ENCODE measurements at places on chromosomes 3 and 15.

- no peak for DNase-seq
Measured at GRCh38 chr15:58244536-58244935, 106.4 kb downstream of the AQP9 start.

- DNase-seq: no peak
Measured at GRCh38 chr3:37103103-37103808, 71.1 kb downstream of the LRRFIP2 start.

DNA sequence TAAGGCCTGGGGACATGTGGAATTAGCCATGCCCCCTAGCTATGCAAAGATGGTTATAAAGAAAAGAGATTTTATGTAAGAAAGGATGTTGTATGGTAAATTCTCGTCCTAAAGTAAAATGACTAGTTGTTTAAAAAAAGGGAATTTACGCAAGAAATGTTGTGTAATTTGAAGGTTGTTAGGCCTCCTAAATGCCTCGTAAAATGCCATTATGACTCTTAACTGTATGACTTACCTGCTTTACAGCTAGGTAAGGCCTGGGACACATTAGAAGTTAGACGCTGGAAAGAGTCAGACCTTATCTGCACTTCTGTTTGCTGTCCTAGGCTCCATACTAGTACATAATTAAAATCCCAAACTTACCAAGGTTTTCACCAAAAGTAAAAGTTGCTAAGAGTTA lies 17.5 kb upstream of the HHATL start:
- no peak for DNase-seq

DNA sequence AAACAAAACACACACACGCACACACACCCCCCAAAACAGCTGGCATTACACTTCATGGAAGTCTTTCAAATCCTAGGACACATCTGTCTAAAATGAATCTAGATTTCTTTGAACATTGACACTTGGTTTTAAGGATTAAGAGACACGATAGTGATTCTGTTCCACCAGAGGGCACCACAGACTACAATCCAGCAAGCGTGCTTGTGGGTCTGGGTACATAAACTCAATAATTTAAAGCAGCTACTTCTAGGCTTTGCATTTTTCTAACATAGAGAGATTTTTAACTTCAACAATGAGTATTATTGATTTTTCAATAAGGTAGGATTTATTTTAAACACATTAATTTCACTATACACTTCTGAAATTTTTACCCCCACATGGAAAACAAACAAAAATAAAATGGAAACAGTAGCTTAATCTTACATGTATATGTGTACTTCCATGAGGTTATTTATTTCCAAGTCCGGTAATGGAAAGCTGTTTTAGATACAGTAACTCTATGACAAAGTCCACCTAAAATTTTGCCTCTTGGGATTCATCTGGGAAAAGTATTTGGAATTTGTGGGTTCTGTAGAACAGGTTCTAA lies 564.0 kb upstream of the TGFBR2 start:
- peak; percentile 25 for DNase-seq

- DNase-seq: no peak
Measured at GRCh38 chr3:177983320-177983719, 552.9 kb upstream of the KCNMB2 start.

DNA sequence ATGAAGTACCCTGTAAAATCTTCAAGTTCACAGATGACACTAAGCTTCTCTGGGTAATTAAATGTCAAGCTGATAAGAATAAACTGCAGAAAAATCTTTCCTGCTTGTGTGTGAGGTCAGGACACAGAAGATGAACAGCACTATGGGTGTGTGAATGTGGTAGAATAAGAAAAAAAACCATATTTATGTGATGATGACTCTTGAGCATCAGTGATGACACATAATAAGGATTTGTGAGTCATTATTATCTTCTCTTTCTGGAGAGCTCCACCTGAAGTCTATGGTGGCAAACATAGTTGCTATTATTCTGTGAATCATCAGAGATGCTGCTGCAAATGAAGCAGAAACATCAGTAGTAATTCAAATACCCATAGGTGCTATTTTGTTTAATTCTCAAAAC lies 422.4 kb downstream of the DIPK2A start:
- no peak for DNase-seq

DNA sequence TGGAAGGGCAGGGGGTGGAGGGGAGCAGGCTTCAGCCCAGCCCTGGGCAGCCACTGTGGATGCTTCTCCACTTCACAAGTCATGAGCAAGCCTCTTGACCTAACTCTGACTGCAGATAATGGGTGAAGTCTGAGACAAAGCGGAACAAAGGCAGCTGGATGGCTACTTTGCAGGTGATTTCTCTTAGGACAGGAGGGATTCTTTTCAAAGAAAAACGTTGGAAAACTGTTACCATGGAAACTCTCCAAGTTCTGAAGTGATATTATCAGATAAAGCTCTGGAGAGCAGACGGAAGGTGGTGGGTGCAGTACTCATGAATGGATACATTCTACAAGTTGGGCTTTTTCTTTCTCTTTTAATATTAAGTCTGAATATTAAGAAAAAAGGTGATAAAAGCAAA lies 254.2 kb upstream of the SLCO3A1 start:
- no peak for DNase-seq

- DNase-seq: no peak
Measured at GRCh38 chr15:37594417-37594816, 340.0 kb upstream of the TMCO5A start.
